ENCODE measurements at places on chromosomes 12 and 14.

DNA sequence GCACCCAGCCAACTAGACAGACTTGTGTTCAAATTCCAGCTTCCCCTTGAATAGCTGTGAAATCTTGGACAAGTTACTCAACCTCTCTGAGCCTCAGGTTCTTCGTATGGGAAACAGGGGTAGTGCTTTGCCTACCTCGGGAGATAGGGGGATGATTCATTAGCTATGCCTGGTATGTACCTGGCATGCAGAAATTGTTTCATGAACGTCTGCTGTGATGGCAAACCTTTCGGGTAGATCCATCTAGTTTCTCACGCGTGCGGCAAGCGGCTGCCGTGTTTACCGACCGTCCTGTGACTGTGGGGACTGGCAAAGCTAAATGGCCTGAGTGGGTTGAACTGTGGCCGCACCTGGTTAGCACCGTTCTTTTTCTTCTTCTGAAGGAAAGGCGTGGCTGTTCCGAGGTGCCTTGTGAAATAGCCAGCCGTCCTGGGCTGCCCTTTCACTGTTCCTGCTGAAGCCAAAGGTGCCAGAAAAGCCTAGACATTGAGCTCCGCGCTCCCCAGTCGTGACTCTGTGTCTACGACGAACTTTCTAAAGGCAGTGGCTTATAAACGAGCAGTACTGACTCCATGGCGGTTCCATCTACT lies 40.6 kb upstream of the MED13L start:
- no peak for DNase-seq

DNA sequence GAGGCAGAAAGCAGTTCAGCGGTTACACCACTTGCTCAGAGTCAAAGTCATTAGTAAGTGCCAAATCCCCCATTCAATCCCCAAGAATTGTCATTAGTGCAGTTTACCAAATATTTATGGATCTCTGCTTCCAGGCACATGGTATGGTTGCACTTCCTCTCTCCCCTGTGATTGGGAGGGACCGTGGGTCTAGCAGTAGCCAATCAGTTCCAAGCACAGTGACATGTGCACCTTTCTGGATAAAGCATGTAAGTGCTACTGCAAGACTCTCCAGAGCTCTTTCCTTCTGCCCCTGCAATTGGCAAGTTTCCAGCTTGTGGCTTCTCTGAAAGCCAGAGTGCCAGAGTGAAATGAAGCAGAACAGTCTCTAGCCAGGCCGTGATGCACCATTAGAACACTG lies 85.3 kb upstream of the FLRT2 start:
- no peak for DNase-seq

- no peak for DNase-seq
Measured at GRCh38 chr14:68106456-68106855, 286.9 kb downstream of the RAD51B start.

DNA sequence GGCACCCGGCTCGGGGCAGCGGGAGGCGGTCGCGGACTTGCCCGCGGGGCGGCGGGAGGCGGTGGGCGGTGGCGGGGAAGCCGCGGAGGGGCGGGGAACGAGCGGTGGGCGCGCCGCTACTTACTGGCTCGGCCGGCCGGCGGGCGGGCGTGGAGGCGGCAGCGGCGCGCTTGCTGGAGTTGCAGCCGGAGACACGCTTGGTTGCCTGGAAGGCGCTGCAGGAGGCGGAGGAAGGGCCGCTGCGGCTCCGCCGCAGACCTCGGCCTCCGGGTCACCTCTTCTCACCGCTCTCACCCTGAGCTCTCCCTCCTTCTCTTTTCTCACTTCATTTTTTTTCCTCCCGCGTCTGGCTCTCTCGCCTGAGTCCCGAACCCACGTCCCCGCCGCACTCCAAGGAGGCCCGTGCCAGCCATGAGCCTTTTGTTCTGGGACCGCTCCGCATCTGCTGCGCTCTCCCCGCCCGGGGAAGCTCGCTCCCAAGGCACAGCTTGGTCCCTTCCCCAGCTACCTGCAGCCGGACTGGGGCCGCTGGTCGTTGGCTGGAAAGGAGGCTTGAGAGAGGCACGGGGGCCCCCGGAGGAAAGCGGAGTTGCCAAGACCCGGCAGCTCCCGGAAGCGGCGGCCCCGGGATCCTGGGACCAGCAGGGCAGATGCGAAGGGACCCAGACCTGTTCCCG lies 592 bp upstream of the KCNK10 start:
- DNase-seq: peak; percentile 16

DNA sequence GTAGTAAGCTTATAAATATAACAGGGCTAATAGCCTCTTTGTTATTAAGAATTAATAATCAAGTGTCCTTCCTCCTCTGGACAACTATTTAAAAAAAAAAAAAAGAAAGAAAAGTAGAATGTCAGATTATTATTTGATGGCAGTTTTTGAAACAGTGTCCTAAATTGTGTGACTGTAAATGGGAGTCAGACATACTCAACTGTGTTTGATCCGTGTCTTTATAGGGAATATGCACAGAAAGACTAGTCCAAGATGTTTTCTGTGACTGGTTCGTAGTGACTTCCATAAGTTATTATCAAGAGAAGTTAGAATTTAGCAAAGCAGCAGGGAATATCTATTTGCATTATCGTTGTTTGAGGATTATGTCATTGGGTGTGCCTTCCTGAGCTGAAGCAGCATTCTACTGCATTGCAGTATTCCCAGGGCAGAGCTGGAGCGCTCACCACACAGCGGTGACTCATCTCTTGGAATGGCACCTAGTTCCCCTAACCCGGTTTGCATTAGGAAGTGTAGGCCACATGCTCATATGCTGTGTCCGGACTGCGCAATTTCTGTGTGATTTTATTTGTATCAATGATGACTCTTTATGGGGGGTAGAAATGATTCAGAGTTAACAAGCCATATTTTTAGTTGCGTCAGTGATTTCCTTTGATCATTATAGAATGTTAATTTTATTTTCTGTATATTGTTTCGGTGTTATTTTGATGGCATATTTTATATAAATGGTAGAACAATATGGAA lies 7.9 kb downstream of the DYNC1H1 start:
- DNase-seq: no peak

DNA sequence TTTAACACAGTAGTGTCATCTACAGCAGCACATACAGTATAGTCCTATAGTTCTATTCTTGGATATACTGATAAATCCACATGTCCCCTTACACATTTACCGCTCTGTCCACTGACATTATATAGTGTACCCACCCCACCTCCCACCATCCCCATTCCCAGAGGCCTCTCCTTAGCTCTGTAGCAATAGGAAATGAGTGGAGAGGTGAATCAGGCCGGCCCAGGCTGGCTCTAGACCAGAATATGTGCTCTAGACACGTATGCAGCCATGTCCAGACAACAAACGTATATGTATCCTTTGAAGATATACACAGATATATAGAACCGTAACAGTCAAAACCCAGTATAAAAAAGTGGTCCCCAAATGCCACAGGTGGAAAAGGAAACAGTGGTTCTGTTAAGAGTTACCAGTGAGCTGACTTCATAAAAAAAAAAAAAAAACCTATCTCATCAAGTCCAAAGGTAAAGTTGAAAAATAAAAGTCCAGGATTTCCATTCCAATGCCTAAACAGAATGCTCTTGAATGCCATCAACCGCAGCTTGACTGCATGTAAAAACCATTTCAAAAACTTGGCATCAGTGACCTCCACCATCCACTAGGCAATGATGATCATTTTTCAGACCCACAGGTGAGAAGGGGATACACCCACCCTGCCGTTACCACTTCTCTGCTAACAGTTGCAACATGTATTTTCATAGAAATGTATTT lies 16.7 kb downstream of the EGLN3 start:
- DNase-seq: no peak

DNA sequence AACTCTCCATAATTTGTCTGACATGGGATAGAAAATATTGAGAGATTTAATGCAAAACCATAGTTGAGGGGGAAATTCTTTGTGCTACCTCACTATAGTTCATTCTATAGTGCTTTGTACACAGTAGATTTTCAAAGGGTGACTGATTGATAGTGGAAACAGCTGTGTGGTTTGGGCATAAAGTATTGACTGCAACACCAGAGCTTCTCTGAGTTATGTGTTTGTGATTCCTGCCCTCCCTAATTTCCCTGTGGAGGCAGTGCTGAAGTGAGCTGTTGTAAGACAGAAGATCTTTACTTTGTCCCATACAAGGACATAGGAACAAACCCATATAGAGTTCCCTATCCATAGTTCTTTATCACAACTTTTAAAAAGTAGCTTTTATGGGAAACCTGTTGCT lies 47.1 kb downstream of the PTPRQ start:
- DNase-seq: no peak

DNA sequence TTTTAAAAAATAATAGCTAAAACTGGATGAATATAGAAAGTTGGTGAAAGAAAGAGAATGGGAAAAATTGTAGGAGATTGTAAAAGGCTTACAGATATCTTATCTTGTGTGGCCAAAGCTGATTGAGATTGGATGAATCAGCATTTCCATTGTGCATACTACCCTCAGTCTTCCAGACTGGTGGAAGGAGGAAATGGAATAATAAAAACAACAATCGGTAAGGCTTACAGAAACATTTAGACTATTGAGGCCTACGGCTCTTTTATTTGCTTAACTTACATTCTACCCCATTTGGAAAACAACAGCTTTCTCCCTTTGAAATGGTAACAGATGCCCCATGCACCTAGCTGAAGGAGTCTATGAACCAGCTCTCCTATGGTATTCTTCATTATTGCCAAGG lies 129.8 kb downstream of the PTPRB start:
- no peak for DNase-seq

DNA sequence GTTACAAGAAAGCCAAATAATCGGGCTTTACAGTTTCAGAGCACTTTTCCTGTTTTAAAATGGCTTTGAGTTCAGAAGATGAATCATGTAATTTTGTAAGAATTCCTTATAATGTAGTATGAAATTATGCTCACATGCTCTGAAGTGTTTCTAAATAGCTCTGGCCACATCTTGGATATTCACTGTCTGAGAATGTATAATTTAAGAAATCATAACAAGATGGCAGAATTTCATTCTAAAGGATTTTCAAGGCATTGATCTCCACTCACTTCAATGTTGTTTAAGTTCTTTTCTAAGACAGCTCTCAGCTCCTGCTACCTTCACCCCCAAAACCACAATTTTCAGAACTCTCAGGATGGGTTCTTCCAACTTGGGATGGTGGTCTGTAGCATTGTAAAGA lies 180.1 kb downstream of the DACT1 start:
- no peak for DNase-seq

DNA sequence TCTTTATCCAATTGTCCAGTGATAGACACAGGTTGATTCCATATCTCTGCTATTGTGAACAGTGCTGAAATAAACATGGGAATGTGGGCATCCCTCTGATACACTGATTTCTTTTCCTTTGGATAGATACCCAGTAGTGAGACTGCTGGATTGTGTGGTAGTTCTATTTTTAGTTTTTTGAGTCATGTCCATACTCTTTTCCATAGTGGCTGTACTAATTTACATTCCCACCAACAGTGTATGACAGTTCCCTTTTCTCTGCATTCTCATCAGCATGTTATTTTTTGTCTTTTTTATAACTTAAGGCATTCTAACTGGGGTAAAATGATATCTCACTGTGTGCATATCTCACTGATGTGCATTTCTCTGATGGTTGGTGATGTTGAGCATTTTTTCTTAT lies 24.8 kb upstream of the VASH1 start:
- no peak for DNase-seq

DNA sequence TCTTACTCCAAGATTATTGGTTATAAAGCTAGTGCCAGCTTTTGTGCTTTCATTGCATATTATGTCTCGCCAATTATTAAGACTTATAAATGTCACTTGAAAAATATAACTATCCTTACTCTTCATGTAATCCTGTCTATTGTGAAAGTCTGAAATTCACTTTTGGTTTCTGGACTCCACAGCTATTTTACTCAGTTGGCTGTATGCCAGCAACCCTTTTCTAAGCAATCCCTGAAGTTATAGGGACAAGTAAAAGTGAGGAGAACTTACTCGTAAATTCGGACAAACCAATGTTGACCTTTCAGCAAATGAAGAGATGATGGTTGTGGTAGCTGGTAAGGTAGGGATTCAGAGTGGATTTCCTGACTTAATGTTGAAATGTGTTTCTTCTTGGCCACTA lies 196.3 kb downstream of the NPAS3 start:
- DNase-seq: no peak

DNA sequence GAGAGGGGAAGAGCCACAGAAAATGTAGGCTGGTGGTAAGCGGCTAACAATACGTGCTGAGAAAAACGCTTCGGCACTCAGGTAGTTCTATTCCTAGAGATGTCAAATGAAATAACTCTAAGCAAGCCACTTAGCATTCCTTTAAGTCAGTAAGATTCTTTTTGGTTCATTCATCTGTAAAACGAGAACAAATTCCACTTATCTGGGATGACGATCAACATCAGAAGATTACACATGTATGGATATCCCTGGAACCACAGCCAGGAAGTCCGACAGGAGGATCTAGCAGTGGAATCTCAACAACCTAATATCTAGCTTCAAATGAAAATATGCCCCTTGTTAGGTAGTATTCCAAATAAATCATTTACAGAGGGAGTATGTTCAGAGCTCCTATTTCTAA lies 74.6 kb upstream of the CDKN3 start:
- no peak for DNase-seq
